ENCODE measurements at places on chromosomes 6 and 20.

GRCh38 chr6:4719491-4719890, 56.7 kb upstream of the CDYL start:
- DNase-seq = no peak

GRCh38 chr6:21331235-21331634, 262.3 kb upstream of the SOX4 start:
- DNase-seq = no peak

GRCh38 chr6:19524366-19525186, 312.6 kb upstream of the ID4 start:
- no peak for DNase-seq

GRCh38 chr20:46895906-46896242, 1.2 kb downstream of the EYA2 start:
- no peak for DNase-seq

GRCh38 chr6:938271-938905, 245.4 kb upstream of the EXOC2 start:
- DNase-seq = no peak

- DNase-seq = no peak
Measured at GRCh38 chr20:23773127-23773526, 22.4 kb upstream of the CST1 start.

DNA sequence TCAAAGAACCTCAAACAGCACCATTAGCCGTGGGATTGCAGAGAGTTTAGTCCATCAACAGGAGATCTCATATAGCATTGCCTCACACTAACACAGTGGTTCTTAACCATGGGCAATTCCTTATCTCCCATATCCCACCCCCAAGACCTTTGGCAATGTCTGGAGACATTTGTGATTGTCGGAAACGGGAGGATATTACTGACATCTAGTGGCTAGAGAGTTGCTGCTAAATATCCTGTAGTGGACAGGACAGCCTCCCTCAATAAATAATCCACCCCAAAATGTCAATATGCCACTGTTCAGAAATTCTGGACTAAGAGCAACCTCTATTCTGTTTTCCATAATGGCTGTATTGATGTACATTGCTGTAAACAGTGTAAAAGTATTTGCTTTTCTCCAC, 210.1 kb upstream of the CCN2 start:
- DNase-seq = no peak

All from bone marrow (tissue), 2 donors.